ENCODE measurements at places on chromosomes 7 and 10.

DNA sequence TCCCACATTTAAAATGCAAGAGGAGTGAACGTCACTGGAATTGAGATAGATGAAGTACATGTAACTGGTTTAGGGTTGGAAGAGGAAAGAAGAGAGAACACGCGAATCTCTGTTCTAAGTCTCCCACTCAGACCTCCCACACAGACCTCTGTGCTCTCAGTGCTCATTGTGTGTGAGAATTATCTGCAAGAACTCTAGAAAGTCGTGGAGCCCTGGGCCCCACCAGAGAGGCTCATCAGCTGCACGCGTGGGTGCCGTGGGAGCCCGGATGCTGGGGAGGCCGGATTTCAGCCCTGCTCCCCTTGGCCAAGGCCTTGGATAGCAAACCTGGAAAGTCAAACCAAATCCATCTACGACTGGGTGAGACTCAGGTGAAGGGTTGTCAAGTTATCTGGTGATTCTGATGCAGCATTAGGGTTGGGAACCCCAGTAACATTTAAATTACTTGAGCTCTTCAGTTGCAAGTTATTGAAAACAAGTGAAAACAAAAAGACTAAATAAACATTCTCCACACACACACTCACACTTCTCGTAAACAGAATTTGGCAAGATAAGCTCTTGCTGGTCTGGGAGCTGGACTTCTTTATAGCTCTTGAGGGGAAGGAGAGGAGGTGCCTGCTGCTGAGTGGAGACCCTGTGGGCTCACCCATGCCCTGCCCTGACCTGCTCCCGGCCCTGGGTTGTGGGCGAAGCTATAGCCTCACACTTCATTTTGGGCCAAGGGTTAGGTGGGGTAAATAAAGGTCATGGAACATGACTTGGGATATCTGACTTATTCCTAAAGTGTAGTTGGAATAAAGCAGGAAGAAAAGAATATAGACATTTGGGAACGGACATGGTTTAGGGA is 250.3 kb downstream of the ADARB2 start:
- no peak for DNase-seq

GRCh38 chr10:119655566-119656001 is 4.4 kb downstream of the BAG3 start:
- DNase-seq, result no peak

DNA sequence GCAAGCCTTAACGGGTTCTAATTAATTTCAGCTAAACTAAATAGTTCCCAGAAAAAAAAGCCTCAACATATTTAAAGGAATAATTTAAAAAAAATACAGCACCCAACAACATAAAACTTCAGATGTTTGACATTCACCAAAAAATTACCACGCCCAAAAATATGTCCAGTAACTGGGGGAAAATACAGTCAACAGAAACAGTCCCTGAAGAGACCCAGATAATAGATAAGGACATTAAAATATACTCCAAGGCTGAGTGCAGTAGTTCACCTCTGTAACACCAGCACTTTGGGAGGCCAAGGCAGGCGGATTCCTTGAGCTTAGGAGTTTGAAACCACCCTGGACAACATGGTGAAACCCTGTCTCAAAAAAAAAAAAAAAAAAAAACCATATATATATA is 78.0 kb downstream of the BTAF1 start:
- no peak for DNase-seq

DNA sequence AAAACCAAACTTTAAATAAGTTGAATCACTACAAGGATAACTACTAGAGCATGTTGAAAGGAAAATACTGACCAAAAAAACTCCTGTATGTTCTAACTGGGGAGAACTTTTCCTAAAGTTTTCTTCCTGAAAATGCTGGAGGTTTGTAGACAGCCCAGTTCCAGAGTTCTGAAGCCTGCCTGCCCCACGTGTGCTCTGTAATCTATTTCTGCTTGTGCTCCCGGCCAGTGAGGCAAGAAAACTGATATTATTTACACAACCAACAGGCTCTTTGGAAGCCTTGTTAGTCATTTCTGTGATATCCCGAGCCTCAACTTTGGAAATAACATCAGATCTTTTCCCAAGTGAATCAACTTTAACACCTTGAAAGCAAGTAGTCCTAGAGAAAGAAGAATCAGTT is 46.7 kb downstream of the ZFAND4 start:
- DNase-seq, result no peak

- no peak for DNase-seq
Measured at GRCh38 chr7:80736371-80737125, 98.1 kb downstream of the CD36 start.

DNA sequence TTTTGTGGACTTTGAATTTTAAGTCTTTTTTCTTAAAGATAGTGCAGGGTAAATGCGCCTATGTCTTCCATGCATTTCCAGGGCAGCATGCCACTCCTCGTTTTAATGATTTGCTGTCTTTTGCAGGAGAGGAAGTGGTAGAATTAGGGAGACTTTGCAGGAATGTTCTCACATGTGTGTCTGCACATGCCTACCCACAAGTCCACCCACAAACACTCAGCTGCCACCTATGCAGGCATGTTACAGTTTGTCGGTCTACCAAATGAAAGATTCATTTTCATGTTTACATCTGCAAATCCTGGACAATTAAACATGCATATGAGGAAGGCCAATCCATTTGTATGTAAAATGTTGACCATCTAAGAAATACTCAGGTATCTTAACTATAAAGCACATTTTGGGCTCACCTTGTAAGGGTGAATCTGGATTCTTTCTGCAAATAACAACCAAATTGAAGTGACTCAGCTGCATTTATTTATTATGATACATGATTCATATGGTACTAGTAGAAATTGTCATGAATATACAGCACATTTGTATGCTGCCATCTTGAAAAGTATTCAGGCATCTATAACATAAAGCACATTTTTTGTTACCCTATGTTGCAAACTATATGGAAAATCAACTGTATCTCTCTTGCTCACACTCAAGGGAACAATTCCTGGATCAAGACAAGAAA is 4.7 kb upstream of the TEX36 start:
- no peak for DNase-seq

DNA sequence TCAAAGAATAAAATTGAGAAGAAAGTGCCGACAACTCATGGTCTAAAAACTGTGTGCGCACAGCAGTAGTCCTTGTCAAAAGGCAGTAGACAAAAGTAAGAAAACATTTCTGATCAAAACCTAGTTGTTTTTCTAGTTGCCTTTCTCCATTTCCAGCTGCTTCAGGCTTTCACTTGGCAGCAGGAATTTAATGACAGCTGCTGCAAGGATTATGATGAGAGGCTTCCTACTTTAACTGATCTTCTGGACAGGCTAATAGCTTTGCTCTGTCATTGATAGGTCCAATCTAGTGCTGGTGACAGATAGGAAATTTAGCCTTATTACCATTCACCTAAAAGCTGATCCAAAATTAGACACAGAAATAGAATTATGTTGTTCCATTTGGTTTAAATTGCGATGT is 110.7 kb upstream of the SEMA3C start:
- DNase-seq, result no peak

- no peak for DNase-seq
Measured at GRCh38 chr7:92781117-92781720, 55.2 kb downstream of the CDK6 start.

- no peak for DNase-seq
Measured at GRCh38 chr10:14578060-14578952, 196.4 kb downstream of the FAM107B start.

DNA sequence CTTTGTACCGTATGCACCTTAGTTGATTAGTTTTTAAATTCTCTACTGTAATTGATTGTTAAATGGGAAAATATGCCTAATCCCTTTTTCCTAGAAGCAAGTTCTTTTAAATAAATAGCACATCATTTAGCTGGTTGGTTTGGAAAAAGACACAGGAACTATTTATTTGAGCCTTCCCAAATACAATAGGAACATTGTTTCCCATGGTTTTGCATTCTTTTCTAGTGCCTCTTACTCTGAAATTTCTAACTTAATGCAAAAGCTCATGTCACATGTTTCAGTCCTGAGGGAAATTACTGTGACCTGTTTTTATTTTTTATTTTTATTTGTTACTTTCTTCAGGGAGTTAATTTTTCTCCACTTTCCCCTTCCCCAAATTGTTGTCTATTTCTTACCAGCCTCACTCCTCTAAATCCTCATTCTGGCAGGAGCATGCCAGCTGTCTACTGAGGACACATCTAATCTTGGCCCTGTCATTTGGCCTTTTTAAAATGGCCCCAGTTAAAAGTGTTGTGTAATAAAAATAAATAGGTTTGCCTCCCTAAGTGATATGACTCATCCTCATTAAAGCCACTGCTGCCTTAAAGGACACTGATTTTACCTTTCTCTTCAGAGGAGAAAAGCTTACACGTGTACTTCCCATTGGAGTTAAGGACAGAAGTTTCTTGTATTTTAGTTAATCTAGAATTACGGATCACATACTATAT is 94.5 kb downstream of the PPP1R3A start:
- no peak for DNase-seq

DNA sequence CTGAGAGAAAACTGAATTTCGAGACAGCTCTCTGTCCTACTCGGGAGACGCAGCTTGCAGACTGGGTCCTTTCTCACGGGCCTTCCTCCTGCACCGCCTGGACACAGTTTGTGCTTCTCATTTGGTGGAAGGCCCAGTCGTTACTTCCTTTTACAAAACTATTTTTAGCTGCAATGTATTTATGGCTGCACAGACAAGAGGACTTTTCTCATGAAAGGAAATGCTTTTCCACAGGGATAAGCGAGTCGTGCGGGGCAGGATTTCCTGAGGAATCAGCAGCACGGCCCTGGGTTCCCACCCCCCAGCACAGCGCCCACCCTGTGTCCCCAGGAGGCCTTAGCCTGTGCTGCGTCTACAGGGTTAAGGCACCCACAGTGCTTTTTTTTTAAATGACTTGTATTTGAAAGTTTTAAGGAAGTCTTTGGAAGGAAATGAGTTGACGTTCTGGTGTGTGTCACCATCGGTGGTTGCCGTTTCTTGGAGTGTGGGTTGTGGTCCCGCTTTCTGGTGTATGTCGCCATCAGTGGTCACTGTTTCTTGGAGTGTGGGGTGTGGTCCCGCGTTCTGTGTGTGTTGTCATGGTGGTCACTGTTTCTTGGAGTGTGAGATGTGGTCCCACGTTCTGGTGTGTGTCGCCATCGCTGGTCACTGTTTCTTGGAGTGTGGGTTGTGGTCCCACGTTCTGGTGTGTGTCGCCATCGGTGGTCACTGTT is 50.9 kb downstream of the INPP5A start:
- peak; percentile 81 for DNase-seq

DNA sequence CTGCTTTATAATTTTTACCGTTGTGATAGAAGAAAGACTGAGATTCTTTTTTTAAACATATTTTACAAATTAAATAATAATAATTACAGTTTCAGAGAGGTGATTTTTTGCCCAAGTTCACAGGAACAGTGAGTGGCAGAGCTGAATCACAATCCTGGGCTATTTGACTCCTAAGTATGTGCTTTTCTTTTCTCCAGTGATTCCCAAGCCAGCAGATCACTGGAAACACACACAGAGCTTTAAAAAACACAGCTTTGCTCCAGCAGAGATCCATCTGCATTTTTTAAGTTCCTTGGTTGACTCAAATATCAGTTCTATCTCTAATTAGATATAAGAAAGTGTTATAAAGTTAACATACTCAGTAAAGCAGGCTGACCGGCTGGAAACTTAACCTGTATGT is 69.0 kb downstream of the AHR start:
- DNase-seq, result no peak

DNA sequence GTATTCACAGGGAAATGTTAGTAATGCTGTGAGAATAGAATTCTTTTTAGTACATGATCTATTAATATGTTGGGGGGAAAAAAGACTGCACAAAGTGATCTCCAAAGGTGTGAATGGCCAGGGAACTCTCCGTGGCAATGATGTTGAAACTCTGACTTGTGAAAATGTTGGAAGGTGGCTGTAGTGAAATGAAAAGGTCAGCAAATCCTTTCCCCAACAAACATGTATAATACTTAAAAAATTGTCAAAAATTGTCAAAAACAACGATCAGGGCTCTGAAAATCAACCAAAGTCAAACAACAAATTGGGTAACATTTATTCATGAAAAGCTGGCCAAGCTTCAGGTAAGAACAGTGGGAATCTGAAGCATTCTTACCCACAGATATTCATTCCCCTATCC is 35.5 kb downstream of the TMEM26 start:
- no peak for DNase-seq

GRCh38 chr7:47291461-47292081 is 290.3 kb downstream of the TNS3 start:
- DNase-seq, result no peak

DNA sequence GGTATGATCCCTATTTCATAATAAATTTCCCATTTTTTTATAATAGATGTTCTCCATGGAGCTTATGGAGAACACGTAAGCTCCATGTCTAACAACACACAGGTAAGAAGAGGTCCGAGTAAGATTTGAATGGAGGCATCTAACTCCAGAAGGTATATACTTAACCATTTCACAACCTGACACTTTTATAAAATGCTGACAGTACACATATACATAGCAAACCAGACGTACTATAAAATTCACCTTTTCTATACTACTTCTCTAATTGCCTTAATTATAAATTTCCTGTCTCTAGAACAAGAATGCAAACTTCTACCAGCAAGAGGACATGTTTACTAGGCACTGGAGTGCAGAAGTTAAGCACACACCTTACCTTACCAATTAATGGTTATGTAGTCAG is 151.3 kb downstream of the DGKI start:
- no peak for DNase-seq

DNA sequence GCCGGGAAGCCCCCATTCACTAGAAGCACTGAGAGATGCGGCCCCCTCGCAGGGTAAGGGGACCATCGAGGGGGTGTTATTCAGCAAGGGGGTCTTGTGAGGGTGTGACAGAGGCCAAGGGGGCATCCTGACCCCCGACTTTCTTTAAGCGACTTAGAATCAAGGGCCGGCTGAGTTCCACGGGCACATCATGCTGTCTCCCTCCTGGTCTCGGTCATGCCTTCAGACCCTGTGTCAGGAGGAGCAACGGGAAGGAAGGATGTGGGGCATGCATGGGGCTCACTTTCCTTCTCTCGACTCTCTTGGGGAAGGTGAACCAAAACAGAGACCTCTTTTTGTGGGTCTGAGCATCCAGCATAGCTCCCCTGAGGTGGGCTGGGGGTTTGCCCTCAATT is 2.5 kb downstream of the ACSL5 start:
- DNase-seq, result no peak

Data from CD4-positive, alpha-beta T cell treated with Interleukin-15 for 1 hour (primary cell).